Left lung (tissue), 14 donors: ENCODE measurements at places on chromosomes 12 and 14.

- H3K27me3 ChIP-seq, result peaks cover 44% of the 10 kb centered on the region
- H3K36me3 ChIP-seq, result no peaks in the 10 kb centered on the region
- DNase-seq, result no peak
- peaks cover 6% of the 10 kb centered on the region for H3K4me1 ChIP-seq
- no peak within 1 kb of the TSS for H3K4me3 ChIP-seq
Measured at GRCh38 chr12:52274521-52275120, at the start of gene KRT86. Gene KRT86, plus strand, starts transcription at chr12:52274645. Its CDS starts 27,272 bp downstream, at chr12:52301917.

GRCh38 chr12:26134540-26134939 lies 9.7 kb upstream of the BHLHE41 start:
- H3K36me3 ChIP-seq, result no peaks in the 10 kb centered on the region
- H3K27me3 ChIP-seq, result no peaks in the 10 kb centered on the region

DNA sequence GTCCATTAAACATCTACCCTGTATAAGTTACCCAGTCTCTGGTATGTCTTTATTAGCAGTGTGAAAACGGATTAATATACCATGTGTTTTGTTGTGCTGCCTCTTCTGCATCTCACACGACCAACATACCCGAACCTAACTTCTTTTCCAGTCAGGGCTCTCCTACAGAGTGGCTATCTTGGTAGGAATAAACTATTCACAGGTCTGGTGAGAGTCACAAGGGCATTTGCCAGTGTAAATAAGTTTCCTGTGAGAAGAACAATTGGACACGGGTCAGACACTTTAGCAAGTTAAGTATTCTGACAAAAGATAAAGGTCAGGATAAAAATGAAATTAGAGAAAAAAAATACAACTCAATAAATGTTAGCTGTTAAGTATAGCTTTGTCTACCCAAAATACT lies 60.9 kb downstream of the MYF5 start:
- no peak for DNase-seq
- no peaks in the 10 kb centered on the region for H3K27me3 ChIP-seq
- H3K4me3 ChIP-seq, result no peak overlapping the region
- peak overlapping the region; percentile 50 for H3K27ac ChIP-seq
- H3K4me1 ChIP-seq, result no peaks in the 10 kb centered on the region

GRCh38 chr14:101554991-101555668 lies 6.2 kb upstream of the DIO3 start:
- no peaks in the 10 kb centered on the region for H3K4me1 ChIP-seq
- no peak overlapping the region for H3K4me3 ChIP-seq
- DNase-seq, result no peak
- peaks cover 55% of the 10 kb centered on the region for H3K27me3 ChIP-seq
- no peaks in the 10 kb centered on the region for H3K36me3 ChIP-seq

DNA sequence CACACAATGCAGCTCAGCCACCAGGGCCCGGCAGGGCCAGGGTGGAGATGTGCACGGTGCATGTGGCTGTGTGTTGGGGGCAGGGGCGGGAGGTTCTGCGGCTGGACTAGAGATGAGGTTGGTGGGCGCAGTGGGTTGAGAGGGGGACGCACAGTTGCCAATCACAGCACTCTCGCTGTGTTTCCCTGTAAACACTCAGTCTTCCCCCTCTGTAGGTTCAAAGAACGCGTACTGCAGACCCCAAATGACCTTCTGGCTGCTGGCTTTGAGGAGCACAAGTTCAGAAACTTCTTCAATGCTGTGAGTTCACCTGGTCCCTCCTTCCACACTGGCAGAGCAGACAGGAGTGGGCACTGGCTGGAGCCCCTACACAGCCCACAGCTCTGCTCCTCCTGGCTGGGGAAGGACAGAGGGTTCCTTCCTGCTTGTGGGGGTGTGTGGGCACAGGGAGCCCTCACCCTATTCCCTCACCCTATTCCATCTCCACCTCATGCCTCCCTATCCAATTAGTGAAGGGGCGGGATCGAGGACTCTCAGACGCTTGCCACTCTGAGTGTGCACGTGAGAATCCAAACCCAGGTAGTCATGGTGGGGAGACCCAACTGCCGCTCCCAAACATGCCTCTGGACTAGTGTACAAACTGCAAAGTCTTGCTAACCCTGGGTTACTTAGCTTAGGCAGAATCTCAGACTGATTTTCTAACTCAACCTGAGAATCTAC lies 17.8 kb downstream of the OTUB2 start:
- H3K4me1 ChIP-seq, result peaks cover 3% of the 10 kb centered on the region
- no peak overlapping the region for H3K4me3 ChIP-seq
- peaks cover 55% of the 10 kb centered on the region for H3K36me3 ChIP-seq
- H3K27ac ChIP-seq, result no peak overlapping the region
- H3K27me3 ChIP-seq, result no peaks in the 10 kb centered on the region

DNA sequence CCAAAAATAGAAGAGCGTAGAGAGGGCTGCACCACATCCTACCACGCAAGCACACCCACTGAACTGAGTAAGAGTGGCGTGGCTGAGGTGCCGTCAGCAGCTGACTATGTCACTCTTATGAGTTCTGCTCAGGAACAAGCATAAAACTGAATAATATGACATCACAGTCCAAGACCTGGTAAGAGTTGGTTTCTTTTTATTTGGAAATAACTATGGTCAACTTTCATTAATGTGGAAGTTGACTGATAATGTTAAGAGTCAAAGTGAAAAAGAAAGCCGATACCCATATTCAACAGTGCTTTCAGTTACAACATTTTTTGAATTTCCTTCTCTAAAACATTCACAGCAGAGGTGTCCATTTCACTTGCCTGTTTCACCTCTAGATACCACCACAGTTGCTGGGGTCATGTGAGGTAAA lies 44.6 kb downstream of the GNS start:
- H3K4me1 ChIP-seq, result no peaks in the 10 kb centered on the region
- H3K4me3 ChIP-seq, result no peak overlapping the region
- no peak for DNase-seq
- peak overlapping the region; percentile 67 for H3K27ac ChIP-seq
- no peaks in the 10 kb centered on the region for H3K27me3 ChIP-seq
- H3K36me3 ChIP-seq, result no peaks in the 10 kb centered on the region

- DNase-seq, result no peak
- H3K36me3 ChIP-seq, result no peaks in the 10 kb centered on the region
- H3K4me1 ChIP-seq, result no peaks in the 10 kb centered on the region
- no peak overlapping the region for H3K27ac ChIP-seq
- no peaks in the 10 kb centered on the region for H3K27me3 ChIP-seq
Measured at GRCh38 chr12:5900533-5901205, 44.4 kb downstream of the ANO2 start.

DNA sequence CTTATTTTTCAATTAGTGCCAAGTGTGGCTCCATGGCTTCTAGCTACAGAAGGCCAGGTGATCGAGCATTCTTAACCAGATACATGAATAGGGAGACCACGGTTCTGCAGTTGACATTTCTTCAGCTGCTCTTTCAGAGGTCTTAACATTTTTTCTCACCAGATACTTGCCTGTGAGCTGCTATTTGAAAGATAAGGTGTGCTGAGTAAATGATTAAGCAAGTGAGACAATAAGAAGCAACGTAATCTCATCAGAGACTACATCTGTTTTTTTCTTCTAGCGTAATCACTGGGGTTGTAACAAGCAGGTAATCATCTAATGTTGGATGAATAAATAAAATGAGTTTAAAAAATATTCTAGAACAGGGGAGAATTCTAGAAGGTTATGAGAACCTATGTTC lies 912.9 kb downstream of the DIO2 start:
- no peak overlapping the region for H3K4me3 ChIP-seq
- H3K27ac ChIP-seq, result no peak overlapping the region
- no peaks in the 10 kb centered on the region for H3K36me3 ChIP-seq

- H3K36me3 ChIP-seq, result no peaks in the 10 kb centered on the region
- H3K4me3 ChIP-seq, result no peak overlapping the region
- no peaks in the 10 kb centered on the region for H3K4me1 ChIP-seq
- H3K27me3 ChIP-seq, result no peaks in the 10 kb centered on the region
- H3K27ac ChIP-seq, result no peak overlapping the region
- no peak for DNase-seq
Measured at GRCh38 chr12:96698965-96699364, 208.1 kb upstream of the NEDD1 start.

DNA sequence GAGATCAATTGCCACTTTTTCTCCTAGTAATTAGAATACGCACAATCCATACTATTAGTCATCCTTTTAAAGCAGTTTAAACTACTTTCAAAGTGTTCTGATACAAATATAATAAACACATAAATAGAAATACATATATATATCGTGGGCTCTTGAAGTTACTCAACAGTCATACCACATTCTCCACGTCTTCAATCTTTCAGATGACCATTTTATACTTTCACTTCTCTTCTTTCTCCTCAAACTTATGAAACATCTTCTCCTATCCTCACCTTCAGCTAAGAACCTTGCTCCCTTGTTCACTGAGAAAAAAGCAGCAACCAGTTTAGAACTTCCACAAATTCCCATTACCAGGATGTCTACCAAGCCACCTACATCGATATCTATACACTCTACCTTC lies 19.2 kb downstream of the CEP290 start:
- H3K36me3 ChIP-seq, result no peaks in the 10 kb centered on the region
- no peaks in the 10 kb centered on the region for H3K4me1 ChIP-seq
- no peak for DNase-seq
- H3K4me3 ChIP-seq, result no peak overlapping the region
- no peak overlapping the region for H3K27ac ChIP-seq

DNA sequence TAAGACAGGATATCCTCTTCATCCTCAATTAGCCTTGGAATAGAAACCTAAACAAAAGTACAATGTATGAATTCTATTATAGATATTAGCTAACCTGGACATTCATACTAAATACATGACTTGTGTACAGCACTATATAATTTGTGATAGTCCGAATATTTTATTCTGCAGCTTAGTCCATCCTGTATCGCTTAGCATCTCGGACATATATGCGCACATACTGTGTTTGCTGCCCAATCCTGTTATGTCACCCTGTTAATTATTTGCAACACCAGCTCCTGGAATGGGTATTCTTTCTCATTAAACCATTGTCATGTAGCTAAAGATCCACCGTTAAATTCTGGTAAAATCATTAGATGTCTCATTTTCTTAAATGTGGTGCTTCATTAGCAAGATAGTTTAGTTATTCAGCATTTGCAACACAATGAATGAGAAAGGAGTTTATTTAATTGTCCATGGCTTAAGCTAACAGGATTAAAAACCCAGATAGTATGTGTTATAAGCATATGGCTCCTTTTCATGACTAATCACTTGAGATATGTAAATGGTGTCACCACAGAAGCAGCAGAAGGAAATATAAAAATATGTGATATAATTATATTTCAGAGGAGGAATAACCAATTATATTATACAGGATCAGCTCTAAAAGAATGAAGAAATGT lies 156.0 kb upstream of the ARHGAP5 start:
- H3K4me1 ChIP-seq, result no peaks in the 10 kb centered on the region
- no peak overlapping the region for H3K27ac ChIP-seq
- no peak for DNase-seq
- no peaks in the 10 kb centered on the region for H3K36me3 ChIP-seq

DNA sequence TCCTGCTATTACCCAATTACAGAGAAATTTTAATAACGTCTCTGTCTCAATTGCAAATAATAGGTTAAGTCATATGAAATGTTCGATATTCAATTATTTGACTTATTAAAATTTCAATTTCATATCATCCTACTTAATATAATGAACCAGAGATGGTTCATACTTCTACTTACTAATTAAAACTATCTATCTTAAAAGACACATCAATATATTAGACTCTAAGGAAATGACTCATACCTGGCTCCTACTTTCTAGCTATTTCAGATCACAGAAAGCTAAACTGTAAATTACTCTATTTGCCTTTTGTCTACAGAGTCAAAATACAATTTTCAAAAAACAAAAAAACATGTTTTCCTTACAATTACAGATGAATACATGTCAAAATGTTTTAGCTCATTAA lies 99.6 kb downstream of the CAPZA3 start:
- H3K27me3 ChIP-seq, result no peaks in the 10 kb centered on the region
- H3K4me1 ChIP-seq, result no peaks in the 10 kb centered on the region
- DNase-seq, result no peak
- H3K4me3 ChIP-seq, result no peak overlapping the region
- no peak overlapping the region for H3K27ac ChIP-seq
- no peaks in the 10 kb centered on the region for H3K36me3 ChIP-seq

DNA sequence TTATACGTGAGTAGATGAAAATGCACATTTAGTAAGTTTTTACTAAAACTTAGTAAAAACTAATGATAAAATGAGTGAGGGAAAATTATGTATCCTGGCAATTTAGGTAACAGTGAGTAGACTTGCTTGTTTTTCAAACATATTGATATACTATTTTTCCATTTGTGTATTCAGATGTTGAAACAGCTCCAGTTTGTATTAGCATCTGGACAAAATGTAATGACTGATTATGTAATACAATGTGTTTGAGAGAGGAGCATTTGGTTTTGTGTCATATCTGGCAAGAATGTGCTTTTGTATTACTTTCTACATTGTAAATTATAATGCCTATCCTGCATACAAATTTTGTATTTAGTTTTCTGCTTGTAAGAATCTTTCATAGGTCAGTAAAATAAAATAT lies 5.6 kb downstream of the CNOT2 start:
- H3K27me3 ChIP-seq, result no peaks in the 10 kb centered on the region
- DNase-seq, result no peak
- H3K4me1 ChIP-seq, result peaks cover 8% of the 10 kb centered on the region
- no peak overlapping the region for H3K27ac ChIP-seq
- H3K4me3 ChIP-seq, result no peak overlapping the region

DNA sequence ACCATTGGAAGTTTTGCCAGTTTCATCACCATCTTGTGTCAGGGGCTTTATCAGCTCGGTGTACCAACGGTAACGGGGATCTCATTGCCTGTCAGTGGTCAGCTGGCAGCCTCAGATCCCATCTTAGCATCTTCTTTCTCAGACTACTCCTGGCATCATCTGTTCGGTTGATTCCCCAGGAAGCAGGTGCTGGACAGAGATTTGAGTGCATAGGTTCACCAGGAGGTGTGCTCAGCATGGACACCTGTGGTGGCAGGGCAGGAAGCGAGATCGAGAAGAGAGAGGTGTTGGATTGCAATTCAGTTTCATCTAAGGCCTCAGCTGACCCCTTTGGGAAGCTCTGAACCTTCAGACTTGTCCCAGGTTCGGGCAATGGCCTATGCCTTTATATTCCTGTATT lies 76.0 kb downstream of the C12orf75 start:
- H3K4me1 ChIP-seq, result peaks cover 4% of the 10 kb centered on the region
- H3K27ac ChIP-seq, result no peak overlapping the region
- no peak for DNase-seq

DNA sequence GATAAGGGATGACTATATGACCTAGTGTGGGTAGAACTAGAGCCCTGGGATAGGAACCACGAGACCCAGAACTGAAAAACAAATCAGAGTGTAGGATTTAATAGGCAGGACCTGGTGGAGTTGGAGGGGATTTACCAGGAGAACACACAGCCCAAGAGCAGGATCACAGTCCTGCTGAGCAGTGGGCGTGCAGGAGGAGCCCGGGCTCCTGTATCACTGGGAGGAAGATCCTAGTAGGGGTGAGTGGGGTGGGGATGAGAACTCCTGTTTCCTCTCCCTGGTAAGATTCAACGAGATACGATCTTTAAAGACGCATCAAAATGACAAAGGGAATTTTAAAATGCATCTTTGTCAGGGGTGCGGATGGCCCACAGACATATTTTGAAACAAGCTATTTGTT lies 220.1 kb downstream of the GALC start:
- no peaks in the 10 kb centered on the region for H3K27me3 ChIP-seq
- no peak for DNase-seq
- H3K27ac ChIP-seq, result no peak overlapping the region
- no peaks in the 10 kb centered on the region for H3K36me3 ChIP-seq
